ENCODE measurements at places on chromosomes 13 and 19.

DNA sequence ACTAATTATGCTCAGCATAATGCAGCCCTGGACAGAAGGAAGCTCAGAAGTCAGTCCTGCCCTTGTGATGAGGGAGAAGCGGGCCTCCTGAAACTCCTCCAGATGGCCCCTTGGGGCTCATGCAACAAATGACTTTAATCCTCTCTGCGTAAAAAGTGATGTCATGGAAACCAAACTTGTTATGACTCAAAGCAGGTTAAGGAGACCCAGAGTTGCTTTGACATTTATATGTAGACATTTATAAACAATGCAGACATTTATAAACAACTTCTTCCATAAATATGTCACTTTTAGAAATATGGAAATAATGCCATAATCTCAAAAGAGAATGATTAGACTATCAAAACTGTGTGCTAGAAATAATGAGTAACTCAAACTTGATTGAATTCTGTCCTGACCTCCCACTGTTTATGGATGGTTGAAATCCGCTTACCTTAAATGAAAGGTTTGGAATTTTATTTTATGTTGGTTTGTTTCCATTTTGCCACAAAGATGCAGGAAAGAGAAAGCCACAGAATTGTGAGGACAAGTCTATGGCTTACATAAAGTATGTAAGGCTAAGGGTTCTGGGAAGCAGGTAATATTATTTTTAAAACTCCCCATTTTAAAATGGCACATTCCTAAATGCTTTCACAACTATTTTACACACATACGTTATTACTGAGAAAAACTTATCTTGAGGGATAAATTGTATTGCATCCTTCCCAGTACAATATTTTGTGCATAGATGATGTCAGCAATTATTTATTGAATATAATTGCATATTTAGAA, 73.7 kb downstream of the CYSLTR2 start:
- DNase-seq, result no peak

DNA sequence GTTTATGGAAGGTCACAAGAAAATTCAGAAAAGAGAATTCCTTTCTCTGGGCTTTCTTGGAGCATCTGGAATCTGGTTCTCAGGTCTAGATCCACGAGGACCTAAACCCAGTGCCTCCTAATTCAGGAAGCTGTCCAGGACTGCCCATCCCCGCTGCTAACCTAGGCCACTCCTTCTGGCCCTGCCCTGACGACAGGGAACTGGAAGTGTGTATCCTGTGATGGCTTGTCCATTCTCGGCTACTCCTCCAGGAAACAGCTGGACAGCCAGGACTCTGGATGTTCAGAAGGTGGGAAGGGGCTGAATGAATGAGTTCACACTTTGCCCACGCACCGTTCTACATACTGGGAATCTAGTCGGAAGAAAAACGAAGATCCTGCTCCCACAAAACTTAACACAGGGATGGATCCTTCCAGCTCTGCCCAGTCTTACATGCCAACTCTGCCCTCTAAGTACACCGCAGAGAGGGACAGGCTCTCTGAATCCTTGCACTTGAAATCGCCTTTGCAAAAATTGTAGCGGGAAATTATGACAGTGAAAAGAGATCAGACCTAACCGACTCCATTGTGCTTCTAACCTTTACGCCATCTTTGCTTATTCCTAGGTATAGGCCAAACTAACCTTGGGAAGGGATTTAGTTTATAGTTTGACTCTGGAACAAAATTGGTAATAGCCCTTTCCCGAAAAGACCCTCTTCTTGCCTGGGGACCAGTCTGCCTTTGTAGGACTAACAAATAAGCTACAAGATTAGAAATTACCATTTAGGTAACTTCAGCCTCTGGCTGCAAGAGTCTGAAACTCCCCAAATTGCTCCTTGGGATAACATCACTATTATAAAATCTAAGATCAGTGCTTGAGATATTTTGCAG, 1.8 kb downstream of the LSM4 start:
- DNase-seq, result no peak

- DNase-seq, result no peak
These were observed 1.6 kb upstream of the CLEC11A start for GRCh38 chr19:50721441-50722137.

GRCh38 chr13:43116242-43116641, 92.9 kb downstream of the DNAJC15 start:
- DNase-seq, result no peak

DNA sequence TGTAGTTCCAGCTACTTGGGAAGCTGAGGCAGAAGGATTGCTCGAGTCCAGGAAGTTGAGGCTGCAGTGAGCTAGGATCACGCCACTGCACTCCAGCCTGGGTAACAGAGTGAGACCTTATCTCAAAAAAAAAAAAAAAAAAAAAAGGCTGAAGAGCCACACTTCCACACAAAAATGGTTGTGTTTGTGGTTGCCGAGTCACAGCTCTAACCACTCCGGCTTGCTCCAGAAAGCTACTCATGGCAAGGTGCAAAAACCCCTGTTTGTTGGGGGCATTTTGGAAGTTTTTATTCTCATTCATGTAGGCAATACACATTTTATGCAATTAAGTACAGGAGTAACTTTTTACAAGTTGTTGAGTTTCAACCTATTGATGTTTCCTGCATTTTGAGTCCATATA, 93.5 kb downstream of the INSR start:
- no peak for DNase-seq

GRCh38 chr19:23346696-23347095, 48.6 kb downstream of the ZNF91 start:
- no peak for DNase-seq

DNA sequence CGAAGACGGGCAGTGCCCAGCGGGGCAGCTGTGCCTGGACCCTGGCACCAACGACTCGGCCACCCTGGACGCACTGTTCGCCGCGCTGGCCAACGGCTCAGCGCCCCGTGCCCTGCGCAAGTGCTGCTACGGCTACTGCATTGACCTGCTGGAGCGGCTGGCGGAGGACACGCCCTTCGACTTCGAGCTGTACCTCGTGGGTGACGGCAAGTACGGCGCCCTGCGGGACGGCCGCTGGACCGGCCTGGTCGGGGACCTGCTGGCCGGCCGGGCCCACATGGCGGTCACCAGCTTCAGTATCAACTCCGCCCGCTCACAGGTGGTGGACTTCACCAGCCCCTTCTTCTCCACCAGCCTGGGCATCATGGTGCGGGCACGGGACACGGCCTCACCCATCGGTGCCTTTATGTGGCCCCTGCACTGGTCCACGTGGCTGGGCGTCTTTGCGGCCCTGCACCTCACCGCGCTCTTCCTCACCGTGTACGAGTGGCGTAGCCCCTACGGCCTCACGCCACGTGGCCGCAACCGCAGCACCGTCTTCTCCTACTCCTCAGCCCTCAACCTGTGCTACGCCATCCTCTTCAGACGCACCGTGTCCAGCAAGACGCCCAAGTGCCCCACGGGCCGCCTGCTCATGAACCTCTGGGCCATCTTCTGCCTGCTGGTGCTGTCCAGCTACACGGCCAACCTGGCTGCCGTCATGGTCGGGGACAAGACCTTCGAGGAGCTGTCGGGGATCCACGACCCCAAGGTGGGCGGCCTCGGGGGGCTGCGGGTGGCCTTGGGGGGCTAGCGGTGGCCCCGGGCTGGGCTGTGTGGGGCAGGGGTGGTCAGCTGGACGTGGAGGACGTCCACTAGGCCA, 4.8 kb downstream of the GRIN3B start:
- no peak for DNase-seq

DNA sequence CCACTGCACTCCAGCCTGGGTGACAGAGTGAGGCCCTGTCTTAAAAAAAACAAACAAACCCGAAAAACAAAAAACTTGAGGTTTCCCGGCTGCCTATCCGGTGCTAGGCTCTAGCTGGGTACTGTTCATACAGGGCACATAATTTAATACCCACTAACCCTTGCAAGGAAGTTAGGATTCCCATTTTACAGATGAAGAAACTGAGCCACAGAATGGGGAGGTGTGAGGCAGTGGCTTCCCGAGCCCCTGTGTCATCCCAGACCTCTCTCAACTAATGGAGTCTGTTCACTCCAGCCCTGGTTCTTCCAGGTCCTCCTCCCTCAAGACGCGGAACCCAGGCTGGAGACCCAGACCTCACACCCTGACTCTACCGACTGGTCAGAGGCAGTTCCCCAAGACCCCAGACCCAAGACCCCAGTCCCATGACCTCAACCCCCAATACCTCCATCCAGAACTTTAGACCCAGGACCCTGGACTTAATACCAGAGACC, 576 bp downstream of the APBA3 start:
- no peak for DNase-seq

GRCh38 chr19:55080121-55080967, 4.7 kb downstream of the EPS8L1 start:
- no peak for DNase-seq

- DNase-seq, result no peak
These were observed 121.9 kb upstream of the TMTC4 start for GRCh38 chr13:100796463-100796862.

GRCh38 chr13:75181906-75182305, 300.1 kb downstream of the TBC1D4 start:
- DNase-seq, result no peak

- no peak for DNase-seq
These were observed 15.0 kb upstream of the CLN5 start for GRCh38 chr13:76976929-76977328.

- no peak for DNase-seq
These were observed 85.9 kb downstream of the MUC16 start for GRCh38 chr19:8924283-8924682.

DNA sequence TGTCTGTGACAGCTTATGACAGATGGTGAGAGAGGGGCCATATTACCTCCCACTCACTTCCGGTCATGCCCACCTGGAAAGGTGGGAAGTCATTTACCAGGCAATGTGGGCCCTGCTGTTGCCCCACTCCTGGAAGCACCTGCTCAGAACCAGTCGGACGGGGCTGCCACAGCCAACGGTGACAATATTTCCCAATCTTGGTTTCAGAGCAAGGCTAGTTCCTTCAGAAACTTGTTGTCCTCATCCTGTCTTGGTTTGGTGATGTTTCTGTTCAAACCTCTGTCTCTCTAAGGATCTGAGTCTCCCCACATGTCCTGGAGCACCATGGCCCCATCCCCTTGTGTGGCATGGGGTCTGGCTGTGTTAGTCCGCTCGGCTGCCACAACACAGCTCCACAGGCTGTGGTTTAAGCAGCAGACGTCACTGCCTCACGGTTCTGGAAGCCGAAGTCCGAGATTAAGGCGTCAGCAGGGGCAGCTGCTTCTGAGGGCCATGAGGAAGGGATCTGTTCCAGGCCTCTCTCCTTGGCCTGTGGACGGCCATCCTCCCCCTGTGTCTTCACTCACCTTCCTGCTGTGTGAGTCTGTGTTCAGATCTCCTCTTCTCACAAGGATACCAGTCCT, 31.5 kb upstream of the SLC15A1 start:
- no peak for DNase-seq

GRCh38 chr13:74892096-74892495, 589.9 kb downstream of the TBC1D4 start:
- no peak for DNase-seq

GRCh38 chr19:18357041-18357440, 16.6 kb downstream of the PGPEP1 start:
- DNase-seq, result no peak

- DNase-seq, result no peak
These were observed 134.9 kb downstream of the FGF9 start for GRCh38 chr13:21805733-21806132.

DNA sequence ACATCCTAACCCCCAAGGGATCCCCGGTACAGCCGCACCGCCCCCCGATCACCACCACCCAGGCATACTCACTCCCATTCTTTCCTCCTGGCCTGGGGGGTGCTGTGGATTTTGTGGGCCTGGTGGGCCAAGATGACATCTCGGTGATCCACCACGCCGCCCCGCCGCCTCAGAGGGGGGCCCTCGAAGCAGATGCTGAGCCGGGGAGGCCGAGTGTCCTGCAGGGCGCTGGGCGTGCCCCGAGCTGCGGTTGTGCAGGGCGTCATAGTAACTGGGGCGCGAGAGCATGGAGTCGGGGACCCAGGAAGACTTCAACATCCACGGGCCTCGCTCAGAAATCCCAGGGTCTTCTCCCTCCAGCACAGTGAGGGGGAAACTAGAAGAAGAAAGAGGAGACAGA, 93.4 kb upstream of the CACNA1A start:
- no peak for DNase-seq

DNA sequence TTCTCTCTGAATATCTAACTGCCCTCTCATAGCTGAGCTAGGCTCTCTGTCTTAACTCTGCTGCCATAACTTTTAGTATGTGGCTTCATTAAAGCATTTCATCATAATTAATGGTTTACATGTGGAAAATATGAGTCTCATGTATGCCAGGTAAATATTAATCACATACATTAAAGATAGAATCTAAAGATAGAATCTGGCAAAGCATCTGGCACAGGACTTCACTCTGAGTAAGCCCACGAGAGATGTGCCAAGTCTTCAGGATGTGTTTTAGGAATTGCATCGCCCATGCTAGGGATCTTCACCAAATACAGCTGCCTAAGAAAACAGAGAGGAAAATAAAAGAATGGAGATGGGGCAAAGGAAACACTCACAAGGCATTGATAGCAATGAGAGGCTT, 285.8 kb downstream of the DIAPH3 start:
- DNase-seq, result no peak

DNA sequence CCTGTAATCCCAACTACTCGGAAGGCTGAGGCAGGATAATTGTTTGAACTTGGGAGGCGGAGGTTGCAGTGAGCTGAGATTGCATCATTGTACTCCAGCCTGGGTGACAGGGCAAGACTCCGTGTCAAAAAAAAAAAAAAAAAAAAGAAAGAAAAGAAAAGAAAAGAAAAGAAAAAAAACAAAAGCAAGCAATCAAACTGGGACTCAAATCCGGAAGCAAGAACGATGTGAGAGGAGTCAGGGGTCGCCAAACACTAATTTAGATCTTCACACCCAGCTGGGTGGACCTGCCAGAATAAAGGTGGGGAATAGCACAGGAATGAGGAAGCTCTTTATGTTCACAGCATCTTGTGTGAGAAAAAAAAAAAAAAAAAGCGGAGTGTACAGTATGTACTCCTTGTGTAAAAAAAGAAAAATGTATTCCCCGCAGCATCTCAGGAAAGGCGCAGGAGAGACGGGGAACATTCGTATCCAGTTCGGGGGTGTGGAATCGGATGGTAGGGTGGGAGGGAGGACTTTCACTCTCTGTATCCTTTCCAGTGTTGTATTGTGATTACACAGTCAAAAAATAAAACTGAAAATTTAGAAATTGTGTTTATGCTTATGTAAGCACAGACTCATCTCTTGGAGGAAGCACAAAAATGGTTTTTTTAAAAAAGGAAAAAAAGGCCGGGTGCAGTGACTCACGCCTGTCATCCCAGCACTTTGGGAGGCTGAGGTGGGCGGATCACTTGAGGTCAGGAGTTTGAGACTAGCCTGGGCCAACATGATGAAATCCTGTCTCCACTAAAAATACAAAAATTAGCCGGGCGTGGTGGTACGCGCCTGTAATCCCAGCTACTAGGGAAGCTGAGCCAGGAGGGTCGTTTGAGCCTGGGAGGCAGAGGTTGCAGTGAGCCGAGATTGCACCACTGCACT, 7.6 kb downstream of the DNAJB1 start:
- DNase-seq, result no peak
